ENCODE measurements at places on chromosomes 11 and 22. TPM values are rescaled to one million over a fixed set of nuclear protein-coding genes. Genes with fewer than 3 reads are reported as not detected.

IL18BP gene
- total RNA-seq = 5.2 TPM

GRCh38 chr11:107564877-107565218 is 687 bp downstream of the ALKBH8 start:
- no peak for DNase-seq

DNA sequence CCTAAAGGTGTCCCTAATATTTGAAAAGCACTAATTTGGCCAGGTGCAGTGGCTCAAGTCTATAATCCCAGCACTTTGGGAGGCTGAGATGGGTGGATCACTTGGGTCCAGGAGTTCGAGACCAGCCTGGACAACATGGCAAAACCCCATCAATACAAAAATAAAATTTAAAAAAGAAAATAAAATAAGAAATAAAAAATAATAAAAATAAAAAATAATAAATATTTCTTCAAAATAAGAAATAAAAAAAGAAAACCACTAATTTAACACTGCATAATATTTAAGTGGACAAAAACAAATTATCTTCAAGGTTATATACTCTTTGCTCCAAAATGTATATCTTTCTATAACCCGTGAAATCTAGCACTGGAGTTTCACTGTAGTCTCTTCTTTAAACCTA is 32.9 kb downstream of the CPT1A start:
- no peak for DNase-seq

DNA sequence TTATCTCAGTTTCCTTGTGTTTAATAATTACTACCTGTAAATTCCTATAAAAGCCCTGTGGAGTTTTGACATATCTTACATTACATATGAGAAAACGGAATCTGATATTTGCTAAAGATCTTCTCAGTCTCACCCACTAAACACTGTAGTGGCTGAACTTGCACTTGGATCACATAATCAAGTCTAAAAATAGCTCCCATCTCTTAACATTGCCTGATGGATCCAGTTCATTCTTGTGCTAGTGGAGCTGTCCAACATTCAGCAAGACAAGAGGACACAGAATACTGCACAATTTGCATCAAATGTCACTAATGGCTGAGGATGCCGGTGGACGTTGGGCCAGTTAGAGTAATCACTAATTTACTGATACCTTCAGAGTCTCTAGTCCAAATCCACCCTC is 569.9 kb upstream of the ANO5 start:
- no peak for DNase-seq

DNA sequence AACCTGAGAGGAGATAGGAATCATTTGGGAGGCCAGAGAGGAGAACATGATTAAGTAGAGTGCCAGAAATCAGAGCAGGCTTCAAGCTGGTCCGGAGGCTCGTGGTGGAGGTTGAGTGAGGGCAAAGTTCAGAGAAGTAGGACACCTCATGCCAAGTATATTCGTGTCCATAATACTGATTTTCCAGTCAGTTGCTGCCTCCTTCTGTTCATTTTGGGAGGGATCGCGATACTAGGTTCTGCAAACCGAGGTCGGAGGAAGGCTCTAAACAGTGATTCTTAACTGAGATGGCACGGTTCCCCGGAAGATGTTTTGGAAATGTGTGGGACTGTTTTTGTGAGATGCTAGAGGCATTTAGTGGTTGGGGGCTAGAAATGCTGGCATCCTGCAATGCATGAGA is 13.6 kb upstream of the CD3E start:
- DNase-seq = peak; percentile 70

DNA sequence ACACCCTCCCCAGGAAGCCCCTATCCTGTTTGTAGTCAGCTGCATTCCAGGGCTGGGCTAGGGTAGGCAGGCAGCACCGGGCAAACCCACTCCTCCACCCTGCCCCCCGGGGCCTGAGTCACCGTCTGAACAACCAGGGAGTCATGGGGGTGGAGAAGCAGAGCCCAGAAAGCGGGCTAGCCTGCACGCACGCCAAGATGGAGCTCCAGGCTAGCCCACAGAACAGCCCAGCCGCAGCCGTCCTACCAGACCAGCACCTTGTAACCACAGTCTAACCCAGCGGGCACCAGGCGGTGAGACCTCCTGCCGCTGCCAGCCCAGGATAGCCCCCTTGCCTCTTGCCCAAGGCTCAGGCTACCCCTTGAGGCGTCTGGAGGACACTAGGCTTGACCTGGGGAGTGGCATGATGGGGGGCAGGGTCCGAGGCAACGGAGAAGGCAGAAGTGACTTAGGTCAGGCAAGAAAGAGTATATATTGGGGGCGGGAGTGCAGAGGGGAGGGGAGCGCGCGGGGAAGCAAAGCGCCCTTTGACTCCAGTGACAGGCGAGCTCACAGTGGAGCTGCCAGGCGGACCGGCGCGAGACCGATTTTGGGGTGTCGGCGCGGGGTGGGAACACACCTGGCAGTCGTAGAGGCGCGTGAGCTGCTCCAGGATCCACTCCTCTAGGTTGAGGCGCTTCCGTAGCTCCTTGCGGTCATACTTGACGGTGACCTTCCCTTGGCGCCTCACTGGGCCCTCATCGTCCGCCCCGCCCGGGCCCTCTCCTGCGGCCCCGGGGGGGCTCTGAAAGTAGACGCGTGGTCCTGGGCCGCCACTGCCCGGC is 734 bp downstream of the PPP1R14B start:
- DNase-seq = peak; percentile 65

GRCh38 chr11:124891373-124891861 is 6.2 kb downstream of the ROBO4 start:
- DNase-seq = peak; percentile 65

- DNase-seq = peak; percentile 32
Observed at GRCh38 chr22:44676441-44677352, 25.3 kb upstream of the PRR5 start.

CADM1 gene
- 18.0 TPM for total RNA-seq

GRCh38 chr11:2178906-2179494 is 7.4 kb upstream of the TH start:
- no peak for DNase-seq

- peak; percentile 52 for DNase-seq
Observed at GRCh38 chr11:57155838-57156607, 25.7 kb upstream of the LRRC55 start.

DNA sequence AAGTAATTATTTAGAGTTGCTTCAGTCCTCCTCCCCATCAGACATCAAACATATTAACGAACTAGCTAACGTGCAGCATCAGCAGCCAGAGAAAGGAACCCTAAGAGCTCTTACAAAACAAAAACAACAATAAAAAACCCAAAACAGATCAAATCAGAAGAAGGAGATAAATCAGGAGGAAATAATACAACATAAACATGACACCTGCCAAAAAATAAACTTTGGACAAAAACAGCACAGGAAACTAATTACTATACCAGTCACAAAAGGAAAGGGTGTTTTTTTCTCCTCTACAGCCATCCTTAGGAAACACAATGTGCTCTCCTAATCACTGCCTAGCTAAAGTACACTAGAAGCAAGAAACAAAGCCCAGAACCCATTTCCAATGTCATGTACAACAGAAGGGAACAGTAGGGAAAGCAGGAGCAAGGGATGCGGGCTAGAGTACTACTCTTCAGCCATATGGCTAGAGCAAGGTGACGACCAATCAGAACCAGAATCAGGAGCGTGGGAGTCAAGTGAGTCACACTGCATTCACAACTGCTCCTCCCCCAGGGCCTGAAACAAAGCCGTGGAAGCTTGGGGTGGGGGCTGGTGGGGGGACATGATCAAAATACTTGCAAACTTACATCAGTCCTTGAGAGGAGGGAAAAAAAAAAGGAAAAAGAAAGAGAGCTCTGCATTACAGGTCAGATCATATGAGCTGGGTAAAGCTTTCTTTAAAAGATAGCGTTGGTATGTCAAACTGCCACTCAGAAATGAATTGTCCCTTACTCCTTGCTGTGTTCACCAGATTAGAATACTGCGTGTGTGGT is 60.4 kb downstream of the LARGE2 start:
- peak; percentile 90 for DNase-seq

- no peak for DNase-seq
Observed at GRCh38 chr11:68584991-68585524, 99.3 kb upstream of the GAL start.

SPON1 gene
- total RNA-seq = 6.4 TPM

DNA sequence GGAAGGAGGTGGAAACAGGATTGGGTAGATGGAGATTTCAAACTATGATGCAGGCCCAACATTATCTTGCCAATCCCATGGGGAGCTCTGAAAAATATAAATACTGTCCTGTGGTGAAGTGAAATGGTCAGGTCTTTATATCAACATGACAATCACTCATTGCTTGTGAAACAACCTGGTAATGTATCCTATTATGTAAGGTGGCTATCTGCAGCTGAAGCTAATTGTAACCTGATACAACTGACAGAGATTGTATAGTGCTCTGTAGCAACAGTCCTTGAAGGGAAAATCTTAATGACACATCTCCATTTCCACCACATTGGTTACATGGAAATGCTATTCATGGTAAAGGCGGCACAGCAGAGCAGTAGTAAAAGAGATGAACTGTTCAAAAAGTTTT is 20.7 kb upstream of the CHORDC1 start:
- DNase-seq = peak; percentile 37

GRCh38 chr11:65448418-65449105 is 26.0 kb downstream of the NEAT1 start:
- peak; percentile 46 for DNase-seq

OR10A2 gene
- not detected for total RNA-seq

MS4A4A gene
- not detected for total RNA-seq

GAL3ST1 gene
- 13.3 TPM for total RNA-seq

- no peak for DNase-seq
Observed at GRCh38 chr11:117815262-117815803, 9.2 kb downstream of the FXYD2 start.

BIK gene
- total RNA-seq = 5.6 TPM

CASP5 gene
- not detected for total RNA-seq

DNA sequence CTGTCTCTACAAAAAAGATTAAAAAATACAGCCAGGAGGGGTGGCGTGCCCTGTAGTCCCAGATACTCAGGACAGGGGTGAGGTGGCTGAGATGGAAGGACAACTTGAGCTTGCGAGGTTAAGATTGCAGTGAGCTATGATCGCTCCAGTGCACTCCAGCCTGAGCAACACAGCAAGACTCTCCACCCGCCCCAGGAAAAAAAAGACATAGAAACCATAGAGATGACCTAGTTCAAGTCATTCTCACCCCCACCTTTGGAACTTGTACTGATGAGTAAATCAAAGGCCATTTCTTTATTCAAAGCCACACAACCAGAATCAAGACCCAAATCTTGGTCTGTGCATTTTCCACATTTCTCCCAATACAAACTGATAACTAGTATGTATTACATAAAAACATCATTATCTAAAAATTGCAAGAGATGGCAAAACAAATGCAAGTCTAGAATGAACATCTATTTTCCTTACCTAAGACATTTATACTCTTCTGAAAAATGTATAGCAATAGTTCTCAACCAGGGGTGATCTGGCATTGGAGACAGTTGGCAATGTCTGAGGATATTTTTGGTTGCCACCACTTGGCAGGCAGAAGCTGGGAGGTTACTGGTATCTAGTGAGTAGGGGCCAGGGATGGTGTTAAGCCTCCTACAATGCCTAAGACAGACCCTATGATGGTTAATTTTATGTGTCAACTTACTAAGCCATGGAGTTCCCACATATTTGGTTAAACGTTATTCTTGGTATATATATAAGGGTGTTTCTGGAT is 34.6 kb downstream of the LGR4 start:
- DNase-seq = no peak

GRCh38 chr22:18056807-18057474 is 20.8 kb upstream of the PEX26 start:
- no peak for DNase-seq

DNA sequence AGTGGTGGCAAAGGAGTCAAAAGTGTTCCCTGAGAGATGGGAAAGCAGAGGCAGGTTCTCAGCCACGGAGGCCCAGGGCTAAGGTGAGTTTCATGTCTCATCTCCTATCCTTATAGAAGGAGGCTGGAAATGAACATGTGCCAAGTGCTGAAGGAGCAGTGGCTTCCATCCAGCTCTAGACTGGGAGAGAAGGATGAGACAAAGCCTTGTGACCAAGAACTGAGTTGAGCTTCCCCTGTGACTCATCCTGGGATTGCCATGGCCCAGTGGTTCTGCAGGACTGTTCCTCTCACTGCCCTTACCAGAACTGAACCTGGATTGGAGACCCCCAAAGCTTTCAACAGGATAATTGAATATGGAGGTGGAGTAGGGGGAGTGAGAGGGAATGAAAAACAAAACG is 16.7 kb upstream of the OR9Q1 start:
- no peak for DNase-seq

SLC16A8 gene
- 0.66 TPM for total RNA-seq

DNA sequence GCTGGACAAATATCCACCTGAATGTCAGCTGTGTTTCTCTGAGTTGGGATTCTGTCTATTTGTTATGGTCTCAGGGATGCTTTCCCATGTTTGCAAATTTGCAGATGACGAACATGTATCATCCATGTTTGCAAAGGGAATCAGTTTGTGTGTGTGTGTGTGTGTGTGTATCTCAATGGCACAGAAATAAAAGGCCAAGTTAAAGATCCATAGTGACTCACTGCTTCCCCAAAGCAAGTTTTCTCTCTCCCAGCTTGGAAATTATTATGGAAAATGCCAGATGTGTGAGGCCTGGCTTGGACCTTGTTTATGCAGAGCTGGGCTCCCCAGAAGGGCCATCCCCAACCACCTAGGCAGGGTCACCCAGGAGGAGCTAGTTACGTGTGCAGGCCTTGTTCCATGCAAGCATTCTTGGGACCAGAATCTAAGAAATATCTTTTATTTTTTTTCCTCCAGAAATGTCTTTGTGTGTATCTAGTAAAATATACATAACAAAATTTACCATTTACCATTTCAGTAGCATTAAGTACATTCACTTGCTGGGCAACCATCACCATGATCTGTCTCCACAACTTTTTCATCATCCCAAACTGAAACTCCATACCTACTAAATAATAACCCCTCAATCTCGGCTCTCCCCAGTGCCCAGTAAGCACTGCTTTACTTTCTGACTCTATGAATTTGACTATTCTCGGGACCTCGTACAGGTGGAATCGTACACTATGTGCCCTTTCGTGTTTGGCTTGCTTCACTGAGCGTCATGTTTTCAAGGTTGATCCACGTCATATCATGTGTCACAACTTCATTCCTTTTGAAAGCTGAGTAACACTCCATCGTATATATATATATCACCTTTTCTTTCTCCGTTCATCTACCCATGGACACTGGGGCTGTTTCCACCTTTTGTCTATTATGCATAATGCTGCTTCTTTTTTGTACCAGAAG is 56.6 kb upstream of the WNT7B start:
- DNase-seq = no peak

GRCh38 chr11:111361874-111362273 is 17.2 kb downstream of the POU2AF1 start:
- DNase-seq = no peak
